ENCODE measurements at places on chromosomes 1 and 21. TPM values are rescaled to one million over a fixed set of nuclear protein-coding genes. Genes with fewer than 3 reads are reported as not detected.

DDAH1 gene
- 25.2 TPM for polyA plus RNA-seq

GRCh38 chr1:183953031-183953430 is 84.5 kb downstream of the COLGALT2 start:
- no peak for DNase-seq

CNN3 gene
- polyA plus RNA-seq, result 58.3 TPM

GRCh38 chr1:234629026-234629425 is 19.0 kb upstream of the IRF2BP2 start:
- DNase-seq, result no peak

ILDR2 gene
- polyA plus RNA-seq, result not detected
